ENCODE measurements at places on chromosomes 12 and 14.

DNA sequence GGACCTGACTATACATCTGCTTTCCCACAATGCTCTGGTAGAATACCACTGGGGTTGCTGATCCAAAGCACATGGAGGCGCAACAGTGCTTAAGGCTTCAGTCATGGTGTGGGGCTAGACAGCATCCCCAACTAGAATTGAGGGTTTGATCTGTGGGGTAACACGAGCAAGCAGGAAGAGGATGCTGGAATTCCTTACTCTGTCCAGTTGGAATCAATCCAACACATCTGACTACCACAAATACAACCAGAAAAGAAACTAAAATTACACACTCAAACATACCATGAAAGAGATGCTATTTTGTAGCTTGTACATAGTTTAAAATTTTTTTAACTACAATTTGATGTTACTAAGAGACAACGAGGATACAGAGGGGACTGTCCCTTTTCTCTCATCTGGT is 40.4 kb upstream of the GTF2A1 start:
- DNase-seq, result no peak

- DNase-seq, result no peak
These were observed 475.4 kb upstream of the SEL1L start for GRCh38 chr14:82009076-82009475.

DNA sequence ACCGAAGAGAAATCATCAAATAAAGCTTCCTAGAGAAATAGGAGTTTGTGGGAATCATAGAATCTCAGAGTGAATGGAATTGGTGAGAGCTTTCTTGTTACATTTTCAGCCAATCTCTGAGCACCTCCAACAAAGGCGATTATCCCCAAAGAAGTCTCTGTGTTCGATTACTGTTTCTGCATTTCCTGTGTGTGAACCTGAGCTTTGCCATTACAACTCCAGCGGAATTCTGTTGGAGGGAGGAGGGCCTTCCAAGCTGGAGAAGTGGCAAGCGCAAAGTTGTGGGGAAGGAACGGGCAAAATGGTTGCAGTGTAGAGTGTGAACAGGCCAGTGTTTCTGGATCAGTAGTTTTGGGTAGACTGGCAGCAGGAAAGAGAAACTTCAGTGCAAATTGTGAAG is 23.1 kb downstream of the TMEM117 start:
- DNase-seq, result no peak

GRCh38 chr12:13390381-13390861 is 193.9 kb downstream of the EMP1 start:
- no peak for DNase-seq

Data from D721Med (cell line).